Pons (tissue), 1 donor: ENCODE measurements at places on chromosomes 12 and 14.

DNA sequence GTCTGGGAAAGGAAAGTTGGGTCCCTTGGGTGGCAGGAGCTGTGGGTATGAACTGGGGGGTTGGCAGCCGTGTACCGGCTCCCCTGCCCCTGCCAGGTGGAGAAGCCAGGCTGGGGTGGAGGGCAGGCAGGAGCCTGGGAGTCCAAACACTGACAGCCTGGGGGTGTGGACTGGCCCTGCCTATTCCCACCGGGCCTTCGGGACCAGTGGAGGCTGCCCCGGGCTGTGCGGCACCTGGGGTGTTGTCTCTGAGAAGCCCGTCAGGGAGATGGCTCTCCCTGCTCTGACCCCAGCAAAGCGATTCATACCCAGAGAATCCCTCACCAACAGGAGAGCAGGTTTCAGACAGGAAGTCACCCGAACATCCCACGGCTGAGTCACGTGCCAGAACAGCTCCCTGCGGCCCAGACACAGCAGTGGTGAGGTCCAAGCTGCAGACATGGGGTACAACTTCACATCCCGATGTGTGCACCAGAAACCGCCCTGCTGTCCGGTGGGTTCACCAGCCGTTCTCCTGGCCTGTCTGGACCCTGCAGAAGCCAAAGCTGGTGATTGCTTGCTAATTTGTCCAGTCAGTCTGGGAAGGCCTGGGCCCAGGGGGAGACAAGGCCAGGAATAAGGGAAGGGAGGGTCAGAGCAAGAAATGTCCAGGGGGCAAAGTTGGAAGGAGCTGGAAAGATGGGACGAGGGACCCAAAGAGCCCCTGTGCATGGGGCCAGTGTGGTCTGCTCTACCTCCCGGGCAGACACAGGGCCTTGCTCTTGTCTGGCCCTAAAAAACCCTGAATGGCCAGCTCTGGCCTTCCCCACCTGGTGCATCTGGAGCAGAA is 2.1 kb upstream of the GPR132 start:
- DNase-seq: no peak

- DNase-seq: no peak
Observed at GRCh38 chr12:111353603-111354295, 15.1 kb downstream of the PHETA1 start.

GRCh38 chr12:121170151-121170550 is 37.5 kb downstream of the P2RX7 start:
- DNase-seq: no peak

DNA sequence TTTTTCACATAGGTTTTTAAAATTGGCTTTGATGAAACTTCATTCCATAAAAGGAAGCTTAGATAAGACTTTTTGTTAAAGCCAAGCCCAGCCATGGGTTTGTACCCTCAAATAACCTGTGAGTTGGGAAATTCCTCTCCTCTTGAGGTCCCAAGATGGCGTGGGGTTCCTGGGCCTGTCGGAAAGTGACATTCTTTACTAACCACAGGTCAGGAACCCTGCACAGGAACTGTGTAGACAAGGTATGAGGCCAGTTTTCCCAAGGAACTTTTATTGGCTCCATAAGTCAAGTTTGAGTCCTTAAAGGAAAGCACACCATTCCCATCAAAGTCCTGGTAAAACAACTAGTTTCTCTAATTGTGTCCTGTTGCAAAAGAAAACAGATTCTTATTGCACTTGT is 65.0 kb upstream of the AMN start:
- no peak for DNase-seq
